Muscle of back (tissue), 13 donors: ENCODE measurements at places on chromosomes 5 and 9. TPM values are rescaled to one million over a fixed set of nuclear protein-coding genes. Genes with fewer than 3 reads are reported as not detected.

SPINK4 gene
- polyA plus RNA-seq = not detected

DCAF12 gene
- polyA plus RNA-seq = 42.9 TPM

UCK1 gene
- polyA plus RNA-seq = 23.6 TPM

STC2 gene
- 5.3 TPM for polyA plus RNA-seq

PCDHGA4 gene
- 1.3 TPM for polyA plus RNA-seq

EIF4E1B gene
- not detected for polyA plus RNA-seq

C9orf43 gene
- polyA plus RNA-seq = 0.25 TPM

SLC46A2 gene
- polyA plus RNA-seq = 0.10 TPM

SVEP1 gene
- 26.8 TPM for polyA plus RNA-seq

KIF27 gene
- polyA plus RNA-seq = 9.5 TPM

GRCh38 chr9:122096620-122097415, 3.7 kb upstream of the TTLL11 start:
- DNase-seq = no peak

DNA sequence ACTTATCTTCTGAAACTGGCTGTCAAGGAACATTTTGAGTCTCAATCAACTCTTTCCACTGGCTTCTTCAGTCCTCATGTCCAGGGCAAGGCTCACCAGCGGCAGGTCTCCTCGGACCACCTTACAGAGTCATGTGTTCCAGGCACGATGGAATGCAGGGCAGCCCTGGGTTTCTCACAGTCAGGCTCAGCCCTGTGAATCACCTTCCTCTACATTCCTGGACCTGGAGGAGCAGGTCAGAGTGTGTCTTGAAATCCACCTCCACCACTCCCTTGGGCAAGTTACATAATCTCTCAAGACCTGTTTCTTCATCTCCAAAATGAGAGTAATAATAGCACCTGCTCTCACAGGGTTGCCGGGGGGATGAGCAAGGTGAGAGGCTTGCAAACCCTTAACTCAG, 16.0 kb downstream of the ENC1 start:
- DNase-seq = no peak

DNA sequence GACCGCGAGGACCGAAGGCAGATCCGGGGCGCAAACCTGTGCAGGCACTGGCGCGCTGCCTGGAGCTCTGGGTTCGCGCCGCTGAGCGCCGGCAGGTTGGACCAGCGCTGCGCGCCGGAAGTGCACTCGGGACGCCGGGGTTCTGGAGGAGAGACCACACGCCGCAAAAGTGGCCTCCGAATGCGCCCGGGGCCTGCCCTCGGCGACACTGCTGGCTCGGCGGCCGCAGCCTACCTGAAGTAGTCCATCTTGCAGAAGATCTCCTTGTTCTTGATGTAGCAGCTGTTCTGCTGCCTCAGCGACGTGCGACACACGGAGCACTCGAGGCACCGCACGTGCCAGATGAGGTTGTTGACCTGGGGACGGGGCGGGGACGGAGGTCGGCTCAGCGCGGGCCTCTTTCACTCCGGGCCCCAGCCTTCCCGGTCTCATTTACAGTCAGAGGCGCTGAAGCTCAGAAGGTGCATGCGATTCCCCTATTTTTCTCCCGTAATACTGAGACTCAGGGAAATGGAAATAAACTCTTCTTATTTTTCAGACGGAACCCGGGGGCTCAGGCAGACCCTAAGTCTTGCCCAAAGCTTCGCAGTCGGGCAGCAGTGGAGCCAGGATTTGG, 2.5 kb downstream of the LHX6 start:
- DNase-seq = no peak

- DNase-seq = no peak
These were observed 2.8 kb downstream of the LMX1B start for GRCh38 chr9:126616521-126616976.

DNA sequence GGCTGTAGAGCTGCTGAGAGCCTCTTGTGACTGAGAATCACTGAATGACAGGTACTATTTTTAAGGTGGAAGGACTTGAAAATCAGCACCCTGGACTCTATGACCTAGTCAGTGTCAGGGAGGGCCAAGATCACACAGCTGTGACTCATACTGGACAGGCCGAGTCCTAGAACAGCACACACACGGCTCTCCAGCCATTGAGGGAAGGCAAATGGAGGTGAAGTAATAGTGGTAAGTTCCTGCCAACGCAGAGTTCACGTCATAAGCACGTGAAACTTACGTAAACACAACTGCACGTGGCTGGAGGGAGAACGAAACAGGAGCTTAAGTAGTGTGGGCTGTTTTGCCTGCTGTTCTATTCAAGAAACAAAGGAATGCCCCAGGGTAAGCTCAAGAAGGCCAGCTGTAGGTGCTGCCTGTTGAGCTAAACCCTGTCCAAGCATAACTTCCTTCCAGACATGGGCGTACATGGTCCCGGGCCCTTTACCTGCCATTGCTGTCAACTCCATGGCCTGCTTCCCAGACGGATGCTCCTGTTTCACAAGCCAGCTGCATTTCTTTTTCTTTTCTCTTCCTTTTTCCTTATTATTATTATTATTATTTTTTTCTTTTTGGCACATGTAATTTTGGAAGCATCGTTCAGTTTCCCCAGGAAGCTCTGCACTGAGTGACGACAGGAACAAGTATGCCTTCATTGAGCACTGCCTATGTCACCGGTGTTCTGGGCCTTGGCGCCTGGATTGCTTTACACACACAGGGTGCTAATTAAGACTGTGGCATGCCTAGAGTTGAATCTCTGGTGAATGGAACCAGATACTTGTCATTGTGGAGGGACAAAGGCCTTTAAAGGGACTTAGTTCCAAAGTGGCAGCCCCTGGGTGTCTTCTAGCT, 10.2 kb upstream of the LCP2 start:
- DNase-seq = peak; percentile 53

GRCh38 chr9:111481885-111482636, 2.1 kb downstream of the ECPAS start:
- no peak for DNase-seq

GRCh38 chr5:109920736-109921135, 231.0 kb downstream of the MAN2A1 start:
- DNase-seq = no peak

GRCh38 chr9:86599561-86599960, 245.4 kb upstream of the TUT7 start:
- peak; percentile 78 for DNase-seq

- DNase-seq = no peak
These were observed 123.1 kb downstream of the PAPPA start for GRCh38 chr9:116276651-116277121.

- DNase-seq = no peak
These were observed 233.7 kb downstream of the TLE1 start for GRCh38 chr9:81455462-81456219.

DNA sequence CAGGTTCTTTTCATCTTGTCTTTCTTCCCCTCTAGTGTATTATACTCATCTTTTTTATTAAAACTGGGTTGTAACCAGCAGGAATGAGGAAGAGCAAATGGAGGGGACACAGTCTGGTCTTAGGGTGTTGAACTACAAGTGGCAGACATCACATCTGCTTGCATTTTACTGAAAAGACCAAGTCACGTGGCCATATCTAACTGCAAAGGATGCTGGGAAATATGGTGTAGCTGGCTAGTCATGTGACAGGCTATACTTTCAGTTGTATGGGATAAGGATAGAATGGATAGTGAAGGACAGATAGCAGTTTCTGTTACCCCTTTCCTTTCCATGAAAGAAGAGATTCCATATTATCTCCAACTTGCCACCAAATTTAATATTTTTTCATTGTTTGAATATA, 13.0 kb upstream of the FGD3 start:
- DNase-seq = no peak

DNA sequence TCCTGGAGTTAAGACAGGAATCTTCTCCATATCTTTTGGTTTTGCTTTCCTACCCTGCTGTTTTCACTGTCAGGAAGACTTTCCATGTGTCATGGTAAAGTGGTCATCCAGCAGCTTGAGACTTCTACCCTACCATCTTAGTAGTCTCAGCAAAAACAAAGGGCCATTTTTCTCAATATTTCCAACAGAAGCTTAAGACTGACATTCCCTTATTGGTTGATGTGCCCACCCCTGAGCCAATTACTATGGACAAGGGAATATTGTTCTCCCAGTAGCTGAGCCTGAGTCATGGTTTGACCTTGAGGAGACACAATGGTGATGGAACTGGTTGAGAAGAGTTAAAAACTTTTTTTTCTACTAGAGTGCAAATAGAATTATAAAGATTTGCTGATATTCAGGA, 105.6 kb downstream of the CSNK1G3 start:
- no peak for DNase-seq

- no peak for DNase-seq
These were observed 15.1 kb downstream of the MACROH2A1 start for GRCh38 chr5:135383803-135384495.

DNA sequence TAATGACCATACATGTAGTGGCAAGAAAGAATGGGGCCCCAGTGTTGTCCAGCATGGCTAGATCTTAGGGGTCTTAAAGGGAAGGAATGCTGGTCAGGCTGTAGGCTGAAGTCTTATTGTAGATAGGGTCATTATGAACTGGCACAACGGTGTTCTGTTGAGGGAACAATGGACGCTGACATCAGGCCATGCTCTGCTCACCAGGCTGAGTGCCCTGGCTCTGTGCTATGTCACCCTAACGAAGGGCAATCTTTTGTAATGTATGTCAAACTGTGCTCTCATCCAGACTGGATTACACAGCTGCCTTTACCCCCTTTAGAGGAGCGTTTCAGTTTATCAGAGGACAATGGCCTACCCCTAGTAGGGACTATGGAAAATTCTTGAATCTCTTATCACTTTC, 14.6 kb upstream of the ZNF608 start:
- DNase-seq = no peak

GRCh38 chr5:45038366-45038987, 229.7 kb downstream of the MRPS30 start:
- peak; percentile 27 for DNase-seq

- DNase-seq = no peak
These were observed 1046.2 kb downstream of the CDH12 start for GRCh38 chr5:21806943-21807342.

DNA sequence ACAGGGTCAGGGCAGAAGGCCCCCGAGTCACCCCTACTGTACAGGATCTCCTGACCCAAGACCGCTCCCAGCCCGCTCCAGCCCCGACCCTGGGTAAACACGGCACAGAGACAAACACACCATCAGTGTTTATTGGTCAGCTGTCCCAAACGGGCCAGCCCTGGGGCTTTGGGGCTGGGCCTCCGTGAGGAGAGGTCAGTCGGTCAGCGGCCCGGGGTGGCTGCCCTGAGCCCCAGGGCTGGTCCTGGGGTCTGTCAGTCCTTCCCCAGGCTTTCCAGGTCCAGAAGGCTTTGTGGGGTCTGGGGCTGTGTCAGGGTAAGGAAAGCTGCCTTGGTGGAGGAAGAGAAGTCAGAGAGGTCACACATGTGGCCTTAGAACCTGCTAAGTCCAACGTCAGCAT, 2.7 kb downstream of the DPM2 start:
- DNase-seq = no peak

GRCh38 chr9:130634801-130635200, 29.6 kb upstream of the PRDM12 start:
- DNase-seq = no peak

DNA sequence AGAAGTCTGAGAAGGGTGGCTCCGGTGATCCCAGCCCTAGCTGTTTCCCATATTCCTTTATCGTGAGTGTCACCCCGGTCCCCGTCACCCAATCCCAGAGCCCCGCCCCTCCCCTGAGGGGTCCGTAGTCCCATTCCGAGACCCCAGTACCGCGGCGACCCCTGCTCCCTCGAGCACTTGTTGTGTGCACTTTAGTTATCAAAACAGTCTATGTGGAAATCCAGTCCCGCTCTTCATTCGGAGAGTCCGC, 223 bp downstream of the LRSAM1 start:
- no peak for DNase-seq

DNA sequence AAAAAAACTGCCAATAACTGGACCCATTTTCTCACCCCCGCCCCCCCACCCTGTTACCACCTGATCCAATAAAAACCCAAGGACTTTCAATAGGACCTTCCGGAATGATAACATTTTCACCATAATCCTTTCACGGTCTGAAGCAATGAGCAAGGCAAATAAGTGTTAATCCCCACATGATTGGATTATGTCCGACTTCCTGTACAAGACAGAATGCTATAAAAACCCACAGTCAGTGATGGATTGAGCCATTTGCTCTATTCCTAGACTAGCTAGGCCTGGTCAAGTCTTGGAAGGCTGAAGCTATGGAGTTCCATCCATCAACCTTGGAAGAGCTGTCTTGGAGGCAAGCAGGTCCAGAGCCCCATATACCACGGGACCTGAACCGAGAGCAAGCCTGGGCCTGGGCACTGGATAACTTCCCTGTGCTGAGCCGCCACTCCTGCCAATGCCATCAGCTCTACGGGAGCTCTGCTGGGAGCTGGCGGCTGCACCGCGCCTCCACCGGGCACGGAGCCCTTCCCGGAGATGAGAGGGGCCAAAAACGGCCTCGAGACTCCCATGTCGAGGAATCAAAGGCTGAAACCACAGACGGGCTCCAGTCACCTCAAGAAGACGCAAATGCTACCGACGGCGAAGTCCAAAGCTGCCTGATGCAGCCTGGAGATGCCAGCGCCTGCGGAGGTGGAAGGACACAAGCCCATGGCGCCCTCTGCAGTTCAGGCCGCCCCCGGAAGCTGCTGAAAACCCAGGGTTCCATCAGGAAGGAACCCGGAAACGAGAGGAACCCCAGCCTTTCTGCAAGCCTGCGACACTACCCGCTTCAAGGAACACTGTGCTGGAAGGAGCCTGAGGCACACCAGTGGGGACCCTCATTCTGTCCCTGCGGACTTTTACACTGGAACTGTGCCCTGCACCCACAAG, 69.2 kb downstream of the ANXA2R start:
- DNase-seq = no peak

GRCh38 chr5:176610435-176610773, 448 bp upstream of the GPRIN1 start:
- no peak for DNase-seq

DNA sequence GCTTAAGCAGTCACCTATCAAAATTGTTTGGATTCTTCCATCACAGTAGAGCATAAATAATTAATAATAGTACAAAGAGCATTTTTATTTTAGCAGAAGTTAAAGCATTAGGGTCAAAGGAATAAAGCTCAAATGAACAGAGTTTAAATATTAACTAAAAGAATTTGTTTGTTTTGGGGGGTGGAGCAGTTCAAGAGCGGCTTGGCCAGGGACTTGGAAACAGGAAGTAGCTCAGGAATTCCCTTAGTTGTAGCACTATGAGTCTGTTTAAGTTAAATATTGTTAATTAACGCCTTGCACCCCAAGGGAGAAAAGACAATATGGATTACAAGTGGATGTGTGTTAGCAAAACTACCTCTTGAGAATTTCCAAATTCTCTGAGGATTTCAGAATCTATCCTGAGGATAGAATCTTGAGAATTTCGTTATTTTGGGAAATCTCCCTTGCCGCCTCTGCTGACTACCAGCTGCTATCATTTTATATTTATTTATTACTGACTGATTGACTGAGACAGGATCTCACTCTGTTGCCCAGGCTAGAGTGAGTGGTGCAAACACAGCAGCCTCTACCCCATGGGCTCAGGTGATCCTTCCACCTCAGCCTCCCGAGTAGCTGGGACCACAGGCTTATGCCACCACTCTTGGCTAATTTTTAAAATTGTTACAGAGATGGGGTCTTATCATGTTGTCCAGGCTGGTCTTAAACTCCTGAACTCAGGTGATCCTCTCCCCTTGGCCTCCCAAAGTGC, 96.7 kb upstream of the CHD1 start:
- no peak for DNase-seq
